Stimulated activated CD4-positive, alpha-beta T cell treated with anti-CD3 and anti-CD28 coated beads, Interleukin-1b, Interleukin-23, amount 100 ng/mL, for 1 hour (primary cell): ENCODE measurements at places on chromosomes 5 and 9.

DNA sequence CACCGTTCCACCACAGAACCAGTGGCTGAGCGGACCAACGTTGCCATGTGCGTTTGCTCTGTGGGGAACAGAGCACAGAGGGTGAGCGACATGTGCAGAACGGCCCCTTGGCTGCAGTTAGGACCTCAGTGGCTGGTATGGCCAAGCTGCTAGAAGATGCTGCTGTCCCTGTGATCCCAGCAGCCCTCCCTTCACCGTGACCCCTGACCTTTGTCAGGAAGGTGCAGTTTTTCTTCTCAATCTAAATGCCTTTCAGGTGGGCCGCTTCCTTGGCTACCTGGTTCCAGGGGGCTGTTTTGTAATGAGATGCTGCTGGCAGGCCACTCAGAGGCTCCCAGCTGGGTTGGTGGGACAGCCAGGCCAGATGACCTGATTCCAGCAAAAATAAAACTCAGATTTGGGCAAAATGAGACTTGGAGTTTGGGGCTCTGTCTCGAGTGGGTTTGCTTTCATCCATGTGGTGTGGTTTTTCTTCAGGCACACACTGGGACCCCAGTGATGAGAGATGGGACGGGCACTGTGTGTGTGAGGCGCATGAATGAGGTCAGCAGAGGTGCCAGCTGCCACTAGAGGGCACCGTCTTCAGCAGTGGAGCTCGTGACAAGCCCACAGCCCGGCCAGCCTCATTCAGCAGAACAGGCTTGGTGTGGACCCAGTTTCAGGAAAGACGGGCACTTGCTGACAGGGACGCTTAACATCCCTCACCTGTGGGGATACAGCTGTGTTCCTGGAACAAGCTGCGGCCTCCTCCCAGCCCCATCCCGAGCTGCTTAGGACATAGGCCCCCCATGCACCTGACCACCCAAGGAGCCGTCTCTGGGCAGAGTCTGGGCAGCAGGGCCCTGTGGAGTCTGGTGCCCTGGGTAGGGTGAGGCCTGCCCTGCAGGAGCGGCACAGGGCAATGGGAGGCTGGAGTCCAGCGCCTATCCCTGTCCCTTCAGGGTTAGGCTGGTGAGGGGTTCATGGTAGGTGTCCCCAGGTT, 4.1 kb downstream of the MRPS2 start:
- peak; percentile 40 for DNase-seq

DNA sequence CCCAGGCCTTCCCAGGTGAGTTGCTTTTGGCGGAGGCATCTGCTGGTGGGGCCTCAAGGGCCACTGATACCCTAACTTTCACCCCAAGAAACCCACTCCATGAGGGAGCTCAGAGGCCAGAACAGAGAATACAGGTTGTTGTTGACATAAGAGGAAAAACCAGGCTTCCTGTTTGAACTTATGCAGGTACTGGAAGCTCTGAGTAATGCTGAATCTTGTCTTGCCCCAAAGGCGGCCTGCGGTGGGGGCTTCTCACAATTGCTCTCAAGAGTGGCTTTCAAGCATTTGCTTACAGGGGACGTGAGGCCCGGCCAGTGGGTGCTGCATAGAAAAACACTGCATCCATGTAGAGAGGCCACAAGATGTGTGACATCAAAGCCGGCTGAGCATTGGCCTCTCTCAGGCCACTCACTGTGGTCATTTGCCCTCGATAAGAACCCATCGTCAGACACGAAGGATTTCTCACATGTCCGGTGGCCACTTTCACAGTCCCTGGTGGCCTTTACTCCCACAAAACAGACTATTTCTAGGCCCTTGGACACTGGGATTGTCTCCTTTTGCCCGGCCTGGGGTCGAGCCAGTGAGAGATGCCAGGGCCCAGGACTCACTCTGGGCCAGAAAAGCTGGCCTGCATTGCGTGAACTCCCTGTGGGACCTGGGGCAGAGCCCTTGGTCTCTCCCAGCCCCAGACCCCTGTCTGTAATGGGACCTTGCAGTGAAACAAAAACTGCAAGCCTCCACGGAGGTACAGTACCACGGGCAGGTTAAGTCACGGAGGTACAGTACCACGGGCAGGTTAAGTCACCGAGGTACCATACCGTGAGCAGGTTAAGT, 34.5 kb upstream of the TCF7 start:
- no peak for DNase-seq

- DNase-seq, result no peak
Observed at GRCh38 chr5:167264348-167264747, 1027.1 kb upstream of the WWC1 start.

DNA sequence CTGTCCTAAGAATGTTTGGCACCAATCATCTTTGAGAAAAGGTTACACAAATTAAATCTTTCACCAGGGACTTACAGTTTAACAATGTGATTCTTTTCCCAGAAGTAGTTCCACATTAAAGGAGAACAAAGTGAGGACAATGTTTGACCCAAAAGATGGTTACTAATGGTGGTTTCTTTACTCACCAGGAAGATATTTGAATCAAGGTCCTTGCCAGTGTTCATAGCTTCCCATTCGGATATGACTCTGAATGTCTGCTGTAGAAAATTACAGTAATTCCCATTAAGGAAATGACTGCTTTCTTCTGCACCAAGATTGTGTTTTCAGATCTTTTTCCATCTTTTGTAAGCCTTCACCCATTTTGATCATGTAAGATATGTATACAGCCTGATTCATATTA, 114.6 kb upstream of the ADAMTSL1 start:
- DNase-seq, result no peak

- no peak for DNase-seq
Observed at GRCh38 chr5:149014571-149015031, 48.3 kb downstream of the SH3TC2 start.

- DNase-seq, result no peak
Observed at GRCh38 chr5:81023261-81023970, 63.3 kb downstream of the RASGRF2 start.

DNA sequence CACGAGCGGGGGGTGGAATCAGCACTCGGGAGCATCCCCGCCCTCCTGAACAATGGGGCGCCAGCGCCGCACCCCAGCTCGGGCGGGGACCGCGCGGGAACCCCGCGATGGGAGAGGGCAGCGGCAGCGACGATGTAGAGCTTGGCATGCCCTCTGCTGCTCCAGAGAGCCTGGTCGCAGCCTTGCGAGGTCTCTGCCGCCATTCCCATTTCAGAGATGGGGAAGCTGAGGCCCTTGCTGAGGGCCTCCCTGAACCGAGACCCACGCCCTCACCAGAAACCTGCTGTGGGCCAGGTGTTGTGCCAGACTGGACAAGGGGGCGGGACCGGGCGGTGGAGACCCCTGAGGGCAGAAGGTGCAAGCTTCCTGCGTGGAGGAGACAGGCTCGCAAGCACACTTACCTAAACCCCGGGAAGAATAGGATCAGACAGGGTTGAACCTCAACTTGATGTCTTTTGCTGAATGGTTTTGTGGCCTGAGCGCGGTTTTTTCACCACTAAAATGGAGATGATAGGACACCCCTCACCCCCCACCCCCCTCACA, 647 bp upstream of the MEGF9 start:
- DNase-seq, result no peak

- no peak for DNase-seq
Observed at GRCh38 chr5:140165101-140165922, 9.7 kb upstream of the CYSTM1 start.

GRCh38 chr9:91954841-91955471, 4.9 kb upstream of the ROR2 start:
- DNase-seq, result no peak

- no peak for DNase-seq
Observed at GRCh38 chr9:120734607-120735410, 20.5 kb upstream of the MEGF9 start.

DNA sequence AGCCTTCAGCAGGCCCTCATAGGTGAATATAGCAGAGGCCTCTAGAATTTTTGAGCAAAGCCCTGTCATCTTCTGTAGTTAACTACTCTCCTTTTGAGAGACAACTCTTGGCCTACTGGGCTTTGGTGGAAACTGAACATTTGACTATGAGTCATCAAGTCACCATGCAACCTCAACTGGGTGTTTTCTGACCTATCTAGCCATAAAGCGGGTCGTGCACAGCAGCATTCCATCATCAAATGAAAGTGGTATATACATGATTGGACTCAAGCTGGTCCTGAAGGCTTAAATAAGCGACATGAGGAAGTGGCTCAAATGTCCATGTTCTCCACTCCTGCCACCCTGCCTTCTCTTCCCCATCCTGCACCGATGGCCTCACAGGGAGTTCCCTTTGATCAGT, 1115.5 kb downstream of the TAF11L14 start:
- no peak for DNase-seq

DNA sequence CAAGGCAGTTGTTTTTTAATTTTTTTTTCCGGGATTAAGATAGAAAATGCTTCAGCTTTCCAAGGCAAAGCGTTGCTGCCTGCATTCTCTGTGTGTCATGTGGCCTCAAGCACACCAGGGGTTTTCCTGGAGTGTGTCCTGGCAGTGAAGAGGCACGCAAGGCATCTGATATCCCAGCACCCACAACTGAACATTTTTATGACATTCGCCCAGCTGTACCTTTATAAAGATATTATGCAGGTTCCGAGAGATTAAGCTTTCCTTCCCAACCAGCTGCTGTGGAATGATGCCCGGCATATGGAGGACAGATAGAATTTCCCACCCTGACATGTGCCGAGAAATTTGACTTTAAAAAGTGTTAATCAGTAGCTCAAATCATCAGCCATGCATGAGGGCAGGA, 205.6 kb downstream of the GADD45G start:
- DNase-seq, result no peak

DNA sequence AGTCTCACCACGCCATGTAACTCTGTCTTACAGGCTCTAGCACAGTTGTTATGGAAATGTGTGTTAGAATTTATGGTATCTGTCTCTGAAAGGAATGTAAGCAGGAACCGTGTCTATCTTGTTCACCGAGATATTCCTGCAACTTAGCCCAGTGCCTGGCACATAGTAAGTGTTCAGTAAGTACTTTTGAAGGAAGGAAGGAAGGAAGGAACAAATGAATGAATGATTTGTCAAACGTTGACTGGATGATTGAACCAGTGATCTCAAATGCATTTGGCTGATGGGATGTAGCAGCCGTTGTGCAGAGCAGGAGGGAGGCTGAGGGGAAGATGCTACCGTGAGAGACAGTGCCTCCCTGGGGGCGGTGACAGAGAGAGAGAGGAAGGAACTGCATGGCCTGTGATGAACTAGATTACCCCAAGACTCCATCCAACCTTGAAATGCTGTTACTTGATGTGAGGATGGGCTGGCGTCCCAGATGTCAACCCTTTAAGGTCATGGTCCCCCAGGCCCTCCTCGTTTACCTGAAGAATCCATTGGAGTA, 47.5 kb upstream of the PPARGC1B start:
- DNase-seq, result no peak

GRCh38 chr5:98065261-98065909, 708.1 kb upstream of the RGMB start:
- no peak for DNase-seq

DNA sequence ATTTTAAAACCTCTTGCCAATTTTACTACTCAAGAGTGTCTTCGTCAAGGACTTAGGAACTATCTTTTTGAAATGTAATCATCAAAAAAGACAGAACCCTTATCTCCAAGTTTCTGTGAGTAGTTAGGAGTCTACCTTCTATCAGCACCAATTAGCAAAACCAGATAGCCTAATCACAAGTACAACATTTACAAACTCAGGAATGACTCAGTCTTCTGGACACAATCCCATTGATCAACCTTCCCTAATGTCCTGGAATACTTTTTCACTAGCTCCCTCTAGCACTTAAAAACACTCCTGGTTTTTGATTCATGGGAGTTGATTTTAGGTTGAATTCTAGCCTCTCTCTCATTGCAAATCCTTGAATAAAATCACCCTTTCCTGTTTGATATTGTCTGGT, 680.7 kb downstream of the PRR16 start:
- DNase-seq, result no peak

DNA sequence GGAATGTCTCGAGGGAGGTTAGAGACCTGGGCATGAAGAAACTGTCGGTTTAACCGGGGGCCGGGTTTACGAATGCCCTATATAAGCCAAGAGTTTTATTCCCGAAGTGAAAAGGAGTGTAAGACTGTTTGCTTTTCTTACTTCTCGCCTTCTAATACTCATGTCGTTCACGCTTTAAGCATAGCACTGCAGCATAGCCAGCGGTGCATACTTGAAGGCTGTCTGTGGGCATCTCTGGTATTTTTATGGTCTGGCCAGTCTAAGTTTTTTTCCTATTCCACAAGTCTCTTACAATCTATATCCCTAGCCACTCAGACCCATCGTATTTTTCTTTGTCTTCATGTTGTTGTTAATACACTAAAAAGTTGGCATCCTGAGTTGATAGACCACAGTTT, 1.2 kb downstream of the UHRF2 start:
- no peak for DNase-seq

GRCh38 chr5:42806701-42807262, 4.9 kb downstream of the SELENOP start:
- no peak for DNase-seq

DNA sequence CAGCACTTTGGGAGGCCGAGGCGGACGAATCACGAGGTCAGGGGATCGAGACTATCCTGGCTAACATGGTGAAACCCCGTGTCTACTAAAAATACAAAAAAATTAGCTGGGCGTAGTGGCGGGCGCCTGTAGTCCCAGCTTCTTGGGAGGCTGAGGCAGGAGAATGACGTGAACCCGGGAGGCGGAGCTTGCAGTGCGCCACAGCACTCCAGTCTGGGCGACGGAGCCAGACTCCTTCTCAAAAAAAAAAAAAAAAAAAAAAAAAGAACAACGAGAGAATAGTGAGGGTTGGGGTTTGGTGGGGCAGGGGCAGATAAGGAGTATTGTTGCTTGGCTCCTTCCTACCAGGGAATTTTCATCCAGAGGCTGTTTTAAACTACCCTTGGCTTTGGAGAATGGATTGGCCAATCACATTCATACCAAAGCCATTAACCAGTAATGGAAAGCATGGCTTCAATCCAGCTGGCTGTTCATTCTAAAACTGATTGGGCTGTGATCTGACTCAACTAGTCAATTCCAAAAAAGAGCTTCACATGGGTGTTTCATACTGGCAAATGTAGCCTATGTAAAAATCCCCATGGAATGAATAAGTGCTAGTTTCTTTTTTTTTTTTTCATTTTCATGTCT, 64.4 kb downstream of the PLCXD3 start:
- no peak for DNase-seq

- DNase-seq, result no peak
Observed at GRCh38 chr5:9655641-9656040, 25.5 kb upstream of the TAS2R1 start.

- DNase-seq, result no peak
Observed at GRCh38 chr5:150384701-150385100, 27.2 kb downstream of the TCOF1 start.

GRCh38 chr9:136804509-136805206, 3.1 kb upstream of the RABL6 start:
- DNase-seq, result no peak

DNA sequence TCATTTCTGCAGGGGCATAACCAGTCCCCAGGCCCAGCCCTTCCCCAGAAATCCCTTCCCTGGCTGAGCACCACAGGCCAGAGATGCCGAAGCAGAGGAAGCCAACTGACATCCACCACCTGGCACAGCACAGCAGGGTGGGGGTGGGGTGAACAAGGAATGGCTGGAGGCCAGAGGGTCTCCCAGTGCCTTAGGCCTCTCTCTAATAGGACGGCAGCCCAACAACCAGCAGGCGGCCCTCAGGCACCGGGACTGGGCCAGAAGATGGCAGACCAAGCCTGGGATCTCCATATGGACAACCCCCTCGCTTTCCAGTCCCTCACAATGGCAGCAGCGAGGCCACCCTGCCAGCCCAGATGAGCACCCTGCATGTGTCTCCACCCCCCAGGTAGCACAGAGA, 13.2 kb downstream of the PDLIM4 start:
- DNase-seq, result no peak
